ENCODE measurements at places on chromosomes 1 and 21. TPM values are rescaled to one million over a fixed set of nuclear protein-coding genes. Genes with fewer than 3 reads are reported as not detected.

HCN3 gene
- total RNA-seq: 1.2 TPM

MX2 gene
- total RNA-seq: 19.7 TPM

OR2T11 gene
- not detected for total RNA-seq

GRCh38 chr1:172342584-172343239, 77.8 kb upstream of the C1orf105 start:
- DNase-seq: no peak

DNA sequence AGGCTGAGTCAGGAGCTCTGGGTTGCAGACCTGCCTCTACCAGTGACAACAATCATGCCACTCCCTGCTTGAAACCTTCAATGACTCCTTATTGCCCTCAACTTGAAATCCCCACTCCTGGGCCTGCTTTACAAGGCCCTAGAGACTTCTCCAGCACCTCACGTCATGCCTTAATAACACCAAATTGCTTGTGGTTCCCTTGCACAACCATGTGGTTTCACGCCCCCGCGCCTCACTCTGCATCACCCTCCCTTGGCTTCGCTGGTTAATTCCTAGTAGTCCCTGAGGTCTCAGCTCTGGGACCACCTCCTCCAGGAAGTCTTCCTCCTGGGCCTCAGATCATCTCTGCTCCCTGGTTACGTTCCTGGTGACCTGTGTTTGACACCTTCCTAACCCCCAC, 33.0 kb downstream of the EPHA2 start:
- no peak for DNase-seq

GRCh38 chr1:19988267-19989006, 9.0 kb upstream of the PLA2G2A start:
- DNase-seq: no peak

ERG gene
- total RNA-seq: 9.5 TPM

DNA sequence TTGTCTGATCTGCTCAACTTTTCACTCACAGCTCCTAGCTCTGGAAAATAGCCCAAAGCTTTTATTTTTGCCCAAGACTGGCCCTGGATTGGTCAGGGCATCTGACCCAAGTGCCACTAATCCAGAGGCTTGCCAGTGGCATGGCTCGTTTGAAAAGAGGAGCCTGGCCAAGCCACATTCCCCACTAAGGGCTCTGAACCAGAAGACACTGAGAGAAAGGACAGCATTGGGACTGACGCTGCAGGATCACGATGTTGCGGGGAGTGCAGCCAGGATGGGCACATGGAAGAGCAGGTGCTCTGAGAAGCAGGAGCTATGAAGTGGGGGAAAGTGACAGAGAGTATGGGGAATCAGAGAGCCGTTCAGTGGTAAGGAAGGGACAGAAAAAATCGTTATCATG, 44.9 kb upstream of the TSPAN2 start:
- no peak for DNase-seq

DNA sequence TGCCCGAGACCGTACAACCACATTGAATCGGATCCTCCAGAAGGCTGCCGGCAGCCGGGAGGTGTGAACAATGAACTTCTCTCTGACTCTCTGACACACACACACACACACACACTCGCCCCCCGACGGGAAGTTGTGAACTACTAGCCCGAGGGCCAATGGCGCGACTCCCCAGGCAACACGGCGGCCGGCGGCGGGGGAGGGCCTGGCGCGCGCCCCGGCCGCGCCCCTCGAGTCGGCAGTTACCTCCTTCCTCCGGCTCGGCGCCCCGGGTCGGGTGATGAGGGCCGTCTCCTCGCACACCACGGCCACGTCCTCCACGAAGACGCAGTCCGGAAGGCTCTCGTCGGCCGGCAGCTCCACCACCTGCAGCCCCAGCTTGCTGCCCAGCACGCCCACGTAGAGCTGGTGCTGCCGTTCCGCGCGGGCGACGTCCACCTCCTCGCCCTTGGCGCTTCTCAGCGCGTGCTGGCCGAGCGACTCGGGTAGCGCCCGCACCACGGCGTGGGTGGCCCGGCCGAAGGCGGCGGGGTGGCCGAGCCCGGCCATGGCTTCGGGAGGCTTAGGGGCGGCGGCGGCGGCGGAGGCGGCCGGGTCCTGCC, 361 bp downstream of the DDAH1 start:
- no peak for DNase-seq

NCF2 gene
- total RNA-seq: 26.0 TPM

- DNase-seq: peak; percentile 57
These were observed 94.2 kb downstream of the DISC1 start for GRCh38 chr1:231720652-231721325.

OR2L5 gene
- not detected for total RNA-seq

DNA sequence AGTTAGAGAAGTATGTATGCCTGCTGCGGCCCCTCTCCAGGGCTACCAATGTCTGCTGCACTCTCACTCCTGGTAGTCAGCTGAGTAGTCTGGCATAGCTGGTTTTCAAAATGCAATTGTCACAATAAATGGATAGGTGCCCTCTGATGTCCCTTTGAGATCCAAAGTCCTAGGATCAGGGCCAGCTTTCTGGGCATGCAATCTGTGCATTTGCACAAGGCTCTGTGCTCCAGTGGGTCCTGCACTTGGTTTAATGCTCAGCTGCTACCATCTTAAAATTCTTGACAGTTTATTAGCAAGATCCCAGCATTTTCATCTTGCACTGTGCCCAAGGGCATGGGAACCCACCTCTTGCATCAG, 233.8 kb downstream of the LTN1 start:
- no peak for DNase-seq

All from esophagus muscularis mucosa (tissue), 4 donors.